ENCODE measurements at places on chromosomes 7 and 10. TPM values are rescaled to one million over a fixed set of nuclear protein-coding genes. Genes with fewer than 3 reads are reported as not detected.

GRCh38 chr7:51229620-51230323, 86.8 kb downstream of the COBL start:
- DNase-seq, result no peak

The GPR85 gene
- not detected for total RNA-seq

The ZPBP gene
- not detected for total RNA-seq

DNA sequence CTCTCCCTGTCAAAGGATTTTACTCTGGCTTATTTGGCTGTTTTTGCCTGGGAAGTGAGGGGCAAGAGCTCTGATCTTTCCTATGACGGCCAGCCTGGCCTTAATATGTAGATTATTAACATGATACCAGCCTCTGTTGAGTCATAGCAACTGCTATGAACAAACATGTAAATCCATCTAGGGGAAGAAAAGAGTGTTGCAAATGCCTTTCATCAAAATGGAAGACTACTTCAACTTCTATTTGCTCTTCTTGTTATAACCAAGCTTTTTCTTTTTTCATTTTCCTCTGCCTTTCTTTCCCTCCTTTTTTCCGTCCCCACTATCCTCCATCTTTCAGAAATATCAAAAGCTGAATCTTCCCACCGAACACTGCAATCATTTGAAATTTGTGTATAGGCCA, 46.6 kb downstream of the BTRC start:
- DNase-seq, result no peak

DNA sequence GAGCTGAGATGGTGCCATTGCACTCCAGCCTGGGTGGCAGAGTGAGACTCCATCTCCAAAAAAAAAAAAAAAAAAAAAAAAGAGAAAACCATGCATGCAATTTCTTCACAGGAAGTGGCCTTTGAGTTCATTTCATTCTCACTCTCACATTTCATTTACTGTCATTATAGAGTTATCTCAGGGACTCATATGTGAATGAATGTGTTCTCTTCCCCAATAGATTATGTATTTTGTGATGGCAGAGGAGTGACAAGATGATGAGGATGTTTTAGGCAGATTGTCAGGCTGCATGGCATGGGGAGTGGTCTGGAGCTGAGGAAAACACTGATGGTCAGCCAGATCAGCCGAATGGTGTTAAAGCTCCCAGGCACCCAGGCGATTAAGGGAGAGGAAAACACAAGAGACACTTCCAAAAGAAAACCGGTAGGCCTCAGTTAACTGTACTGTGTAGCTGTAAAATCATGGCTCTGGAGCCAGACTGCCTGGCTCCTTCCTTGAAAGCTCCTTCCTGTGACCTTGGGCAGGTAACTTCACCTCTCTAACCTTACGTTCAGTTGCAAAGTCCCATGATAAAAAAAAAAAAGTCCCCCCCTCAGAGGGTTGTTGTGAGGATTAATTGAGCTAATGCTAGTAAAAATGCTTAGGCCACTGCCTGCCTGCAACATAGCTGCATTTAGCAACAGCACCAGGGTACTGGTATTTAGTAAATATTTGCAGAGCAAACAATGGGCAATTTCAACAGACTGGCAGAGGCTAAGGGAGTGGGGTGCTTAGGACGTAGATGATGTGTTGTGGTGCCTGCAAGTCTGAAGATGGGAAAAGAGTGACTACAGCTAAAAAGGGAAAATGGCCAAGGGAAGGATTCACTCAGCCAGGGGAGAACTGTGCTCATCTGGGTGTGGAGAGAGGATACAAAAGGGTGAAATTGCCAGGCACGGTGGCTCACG, 6.9 kb downstream of the FRAT2 start:
- no peak for DNase-seq

DNA sequence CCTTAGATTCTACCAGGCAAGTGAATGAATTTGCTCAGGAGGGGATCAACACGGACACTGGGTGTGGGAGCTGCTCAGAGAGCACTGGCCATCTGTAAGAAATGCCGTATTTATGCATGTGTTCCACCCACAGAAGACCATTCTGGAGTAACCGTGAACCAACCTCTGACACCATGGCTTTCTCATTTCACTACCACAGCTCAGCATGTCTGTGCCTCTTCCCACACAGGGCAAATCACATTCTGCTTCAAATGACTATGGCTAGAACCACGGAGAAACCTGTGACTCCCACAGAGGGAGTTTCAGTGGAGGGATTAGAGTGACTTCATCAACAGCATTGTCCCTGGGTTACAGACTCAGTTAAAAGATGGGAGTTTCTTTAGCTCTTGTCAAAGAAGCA, 893.4 kb downstream of the XPNPEP1 start:
- no peak for DNase-seq

DNA sequence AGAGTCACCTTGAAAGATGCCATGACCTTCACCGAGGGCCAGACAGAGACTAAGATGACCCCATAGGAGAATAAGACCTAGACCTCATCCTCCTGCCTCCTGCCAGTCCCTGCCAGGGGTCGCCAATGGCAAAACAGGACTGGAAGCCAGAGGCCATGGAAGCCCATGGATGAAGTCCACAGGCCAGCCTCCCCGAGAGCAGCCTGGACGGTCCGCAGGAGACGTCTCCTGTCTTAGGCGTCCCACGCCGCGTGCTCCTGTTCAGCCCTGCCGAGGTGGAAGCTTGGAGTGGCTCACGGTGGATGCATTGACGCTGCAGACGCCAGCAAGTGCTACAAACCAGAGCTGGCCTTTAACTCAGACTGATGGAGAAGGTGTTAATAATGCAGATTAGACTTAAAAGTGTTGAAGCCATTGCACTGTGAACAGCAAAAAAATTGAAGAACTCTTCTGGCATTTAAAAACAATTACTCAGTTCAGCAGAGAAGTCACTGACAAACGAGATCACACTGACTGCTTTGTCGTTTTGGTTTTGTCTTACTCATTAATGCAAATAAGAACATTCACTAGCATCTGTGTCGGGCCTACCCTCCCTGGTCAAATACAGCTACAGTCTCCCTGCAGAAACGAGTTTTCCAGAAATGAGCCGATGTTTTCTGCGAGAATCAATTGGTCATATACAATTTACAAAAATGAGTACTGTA, 38.1 kb upstream of the FAM20C start:
- DNase-seq, result no peak

DNA sequence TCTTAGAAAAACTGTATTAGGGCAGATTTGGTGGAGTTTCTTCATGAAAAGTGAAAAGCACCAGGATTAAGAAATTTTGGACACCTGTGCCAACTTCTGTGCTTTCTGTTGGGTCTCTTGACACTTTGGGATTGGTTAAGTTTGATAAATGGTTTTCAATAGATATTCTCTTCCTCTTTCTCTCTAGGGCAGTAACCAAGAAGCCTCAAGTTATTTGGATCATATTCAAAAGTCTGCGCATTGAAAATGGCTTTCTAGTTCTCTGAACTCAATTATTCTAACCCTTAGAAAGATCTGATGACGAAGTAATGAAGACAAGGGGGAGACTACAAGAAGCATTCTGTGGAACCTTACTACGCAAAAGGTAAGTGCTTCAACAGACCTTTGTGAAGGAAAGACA, 144.0 kb upstream of the CCDC6 start:
- DNase-seq, result no peak

DNA sequence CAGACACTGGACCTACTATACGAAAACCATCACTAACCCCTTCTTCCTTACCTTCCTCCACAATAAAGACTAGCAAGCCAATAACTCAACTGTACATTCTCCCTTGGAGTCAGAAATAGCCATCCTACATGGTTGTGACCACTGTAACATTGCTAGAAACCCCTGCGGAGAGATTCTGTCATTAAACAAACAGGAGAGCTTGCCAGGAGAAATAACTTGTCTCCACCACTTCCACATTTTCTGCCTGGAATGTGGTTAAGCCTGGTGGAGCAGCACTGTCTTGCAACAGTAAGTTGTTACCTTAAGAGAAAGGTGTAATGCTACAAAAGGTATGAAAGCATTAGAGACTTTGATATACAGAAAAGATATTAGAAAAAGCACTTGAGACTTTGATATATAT, 45.8 kb downstream of the THSD7A start:
- no peak for DNase-seq

DNA sequence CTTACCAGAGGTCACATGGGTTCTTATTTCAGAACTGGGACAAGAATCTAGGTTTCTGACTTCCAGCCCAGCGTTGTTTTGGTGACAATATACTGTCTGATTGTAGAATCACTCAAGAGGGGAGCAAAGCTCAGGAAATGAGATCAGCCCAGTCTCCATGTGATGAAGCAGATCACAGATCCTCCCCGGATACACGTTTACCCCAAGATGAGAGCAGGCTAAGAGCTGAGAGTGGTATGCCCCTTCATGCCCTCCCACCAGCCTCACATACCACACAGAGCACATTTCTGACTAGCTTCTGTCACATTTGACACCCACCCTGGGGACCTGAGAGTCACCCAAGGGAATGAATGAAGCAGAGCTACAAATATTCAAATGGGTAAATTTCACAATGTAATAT, 27.1 kb upstream of the PRKCQ start:
- peak; percentile 80 for DNase-seq

The PAPSS2 gene
- not detected for total RNA-seq

GRCh38 chr7:141452911-141453310, 98.3 kb upstream of the AGK start:
- DNase-seq, result peak; percentile 5

The GIMAP1 gene
- total RNA-seq, result 5.3 TPM

The CYP3A7 gene
- not detected for total RNA-seq

DNA sequence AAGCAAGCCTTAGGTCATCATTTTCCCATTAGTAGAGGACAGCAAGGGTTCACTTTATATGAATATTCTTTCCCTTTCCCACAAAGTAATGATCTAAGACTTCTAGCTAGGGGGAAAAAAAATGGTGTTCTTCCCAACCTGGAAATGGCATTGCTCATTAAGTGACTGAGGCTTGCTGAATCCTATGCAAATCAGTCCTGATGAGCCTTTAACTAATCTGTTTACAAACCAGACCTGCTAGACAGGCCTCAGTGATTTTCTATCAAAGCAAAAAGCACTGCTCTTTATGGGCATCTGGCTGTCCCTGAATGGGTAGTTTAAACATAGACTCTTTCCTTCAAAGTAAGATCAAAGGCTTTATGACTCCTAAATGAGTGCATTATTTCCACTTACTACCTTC, 146.3 kb downstream of the HIBADH start:
- DNase-seq, result no peak

The CAMK2G gene
- 22.9 TPM for total RNA-seq

DNA sequence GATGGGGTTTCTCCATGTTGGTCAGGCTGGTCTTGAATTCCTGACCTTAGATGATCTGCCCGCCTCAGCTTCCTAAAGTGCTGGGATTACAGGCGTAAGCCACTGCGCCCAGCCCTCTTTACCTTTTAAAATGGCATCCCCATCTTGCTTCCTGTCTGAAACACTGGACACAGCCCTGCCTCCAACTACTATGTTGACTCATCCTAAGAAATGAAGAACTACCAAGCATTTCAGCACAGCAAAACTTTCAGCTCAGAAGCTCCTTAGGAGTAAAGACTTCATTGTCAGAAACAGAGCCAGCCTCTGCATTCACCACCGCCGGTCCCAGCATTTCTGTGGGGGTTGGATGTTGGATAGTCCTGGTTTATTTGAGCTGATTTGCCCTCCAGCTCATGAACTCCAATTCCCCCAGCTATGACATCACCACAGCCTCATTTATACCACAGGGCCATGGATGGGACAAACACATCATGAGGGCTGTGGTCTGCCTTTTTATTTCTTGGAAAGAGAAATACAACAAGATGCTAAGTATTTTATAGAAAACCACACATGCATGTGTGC, 123.5 kb downstream of the ADCY1 start:
- no peak for DNase-seq

DNA sequence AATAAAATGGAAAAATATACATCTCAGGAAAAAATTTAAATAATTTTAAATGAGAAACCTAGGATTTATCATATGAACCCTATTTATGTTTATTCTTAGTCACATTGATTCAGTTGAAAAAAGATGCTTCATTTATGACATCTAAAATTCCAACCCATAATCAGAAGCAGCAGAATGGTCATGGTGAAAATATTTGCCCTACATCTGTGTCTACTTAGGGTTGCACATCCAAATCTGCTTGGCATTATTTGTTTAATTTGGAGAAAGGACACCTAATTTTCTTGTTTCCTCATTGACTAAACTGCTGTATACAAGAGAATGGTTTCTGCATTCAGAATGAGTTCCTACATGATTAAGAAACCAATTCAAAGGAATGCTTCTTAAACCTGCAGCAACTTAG, 72.9 kb upstream of the SKAP2 start:
- no peak for DNase-seq

The DEPP1 gene
- total RNA-seq, result 2.4 TPM

The CALHM1 gene
- not detected for total RNA-seq

Measured in activated naive CD4-positive, alpha-beta T cell treated with anti-CD3 and anti-CD28 coated beads for 36 hours (primary cell).